ENCODE measurements at places on chromosomes 13 and 19. TPM values are rescaled to one million over a fixed set of nuclear protein-coding genes. Genes with fewer than 3 reads are reported as not detected.

The KLK14 gene
- polyA plus RNA-seq, result not detected

The VMAC gene
- polyA plus RNA-seq, result 5.1 TPM

The CLIP3 gene
- polyA plus RNA-seq, result 19.3 TPM

The RFXAP gene
- 8.1 TPM for polyA plus RNA-seq

DNA sequence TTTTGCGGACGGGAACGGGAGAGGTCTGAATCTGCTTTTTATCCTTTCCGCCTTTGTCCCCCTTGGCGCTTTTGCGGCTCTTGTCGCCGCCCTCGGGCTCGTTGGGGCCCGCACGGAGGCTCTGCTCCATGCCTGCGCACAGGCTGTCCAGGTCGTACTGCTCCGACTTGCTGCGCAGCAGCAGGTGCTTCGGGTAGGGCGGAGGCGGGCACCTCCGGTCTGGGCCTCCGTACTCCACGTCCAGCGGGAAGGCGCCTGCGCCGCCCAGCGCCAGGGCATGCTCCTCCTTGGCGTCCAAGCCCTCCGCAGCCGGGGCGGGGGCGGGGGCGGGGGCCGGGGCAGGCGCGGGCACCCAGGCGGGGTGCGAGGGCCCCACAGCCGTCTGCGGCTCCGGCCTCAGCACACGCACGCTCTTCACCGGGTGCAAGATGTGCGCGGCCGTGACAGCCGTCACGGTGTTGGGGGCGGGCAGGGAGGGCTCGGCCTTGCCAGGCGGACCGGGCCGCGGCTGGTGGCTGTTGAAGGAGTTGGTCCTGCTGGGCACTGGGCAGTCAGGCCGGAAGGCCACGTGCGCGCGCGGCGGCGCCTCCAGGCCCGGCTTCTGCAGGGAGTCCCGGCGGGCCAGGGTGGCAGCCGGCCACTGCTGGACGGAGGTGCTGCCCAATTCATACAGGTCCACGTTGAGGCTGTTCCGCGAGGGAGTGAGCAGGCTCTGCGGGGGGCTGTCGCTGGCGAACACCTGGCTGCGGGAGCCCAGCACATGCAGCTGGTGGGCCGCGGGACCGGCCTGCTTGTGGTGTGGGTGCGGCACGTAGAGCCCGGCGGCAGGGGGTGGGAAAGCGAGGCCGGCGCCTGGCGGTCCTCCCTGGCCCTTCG, 73.1 kb downstream of the LATS2 start:
- no peak for DNase-seq
